ENCODE measurements at places on chromosomes 5 and 9.

DNA sequence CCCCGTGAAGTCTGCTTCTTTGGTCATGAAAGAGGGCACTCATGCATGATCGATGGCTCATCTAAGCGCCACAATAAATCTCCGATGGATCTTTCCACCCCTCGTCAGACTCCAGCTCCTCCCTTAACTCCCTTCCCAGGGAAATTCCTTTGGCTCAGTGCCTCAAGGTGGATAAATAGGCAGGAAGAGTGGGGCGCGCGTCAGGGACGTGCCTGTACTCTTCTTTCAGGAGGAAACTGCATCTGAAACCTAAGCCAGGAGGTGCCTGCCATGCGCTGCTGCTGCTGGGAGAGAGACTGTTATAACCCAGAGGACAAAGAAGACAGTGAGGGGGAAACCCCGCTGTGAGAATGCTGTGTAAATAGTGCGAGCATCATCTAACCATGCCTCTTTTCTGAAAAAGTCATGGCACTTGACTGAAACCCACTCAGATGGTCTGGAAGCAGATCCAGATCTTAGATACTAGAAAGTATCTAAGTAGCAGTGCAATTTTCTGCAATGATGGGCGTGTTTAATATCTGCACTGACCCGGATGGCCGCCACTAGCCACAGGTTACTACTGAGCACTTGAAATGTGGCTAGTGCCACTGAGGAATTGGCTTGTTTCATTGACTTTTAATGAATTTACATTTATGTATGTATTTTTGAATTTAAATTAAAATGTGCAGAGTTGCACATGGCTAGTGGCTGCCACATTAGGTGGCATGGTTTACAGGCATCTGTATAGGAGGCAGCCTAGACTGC, 120.3 kb upstream of the BASP1 start:
- DNase-seq: no peak

GRCh38 chr5:16135003-16135402, 44.6 kb downstream of the MARCHF11 start:
- no peak for DNase-seq

- no peak for DNase-seq
These were observed 67.4 kb downstream of the VCAN start for GRCh38 chr5:83538786-83539462.

DNA sequence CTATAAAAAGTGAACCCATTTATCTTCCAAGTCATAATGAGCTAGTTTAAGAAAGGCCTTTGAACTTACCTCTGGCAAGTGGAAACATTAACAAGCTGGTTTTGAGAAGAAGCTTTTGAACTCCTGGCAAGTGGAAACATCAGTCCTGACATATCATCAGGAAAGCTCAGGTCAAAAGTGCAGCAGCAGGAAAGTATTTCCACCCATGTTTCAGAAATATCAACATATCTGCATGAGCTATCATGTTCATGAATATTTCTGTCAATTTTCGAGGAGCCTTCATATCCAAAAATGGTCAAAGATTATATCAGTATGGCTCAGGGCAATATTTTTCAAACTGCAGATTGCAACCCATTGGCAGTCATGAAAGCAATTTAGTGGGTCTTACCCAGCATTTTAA, 133.9 kb downstream of the PLK2 start:
- no peak for DNase-seq

DNA sequence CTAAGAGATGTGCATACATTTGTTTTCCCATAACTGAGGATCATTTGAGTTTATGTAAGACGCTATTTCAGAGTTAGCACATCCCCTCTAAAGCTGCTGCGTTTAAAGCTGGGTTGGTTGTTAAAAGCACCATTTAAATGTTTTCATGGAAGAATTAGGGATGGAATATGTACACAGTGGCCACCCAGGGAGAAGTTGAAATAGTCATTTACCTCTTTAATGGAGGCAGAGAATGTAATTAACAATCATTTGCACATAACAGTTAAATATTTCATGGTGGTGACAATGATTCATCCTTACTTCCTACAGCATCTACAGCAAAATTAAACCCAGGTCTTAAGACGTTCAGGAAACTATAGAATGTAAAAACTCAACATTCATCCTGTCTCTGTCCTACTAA, 100.3 kb downstream of the KIF4B start:
- DNase-seq: no peak

DNA sequence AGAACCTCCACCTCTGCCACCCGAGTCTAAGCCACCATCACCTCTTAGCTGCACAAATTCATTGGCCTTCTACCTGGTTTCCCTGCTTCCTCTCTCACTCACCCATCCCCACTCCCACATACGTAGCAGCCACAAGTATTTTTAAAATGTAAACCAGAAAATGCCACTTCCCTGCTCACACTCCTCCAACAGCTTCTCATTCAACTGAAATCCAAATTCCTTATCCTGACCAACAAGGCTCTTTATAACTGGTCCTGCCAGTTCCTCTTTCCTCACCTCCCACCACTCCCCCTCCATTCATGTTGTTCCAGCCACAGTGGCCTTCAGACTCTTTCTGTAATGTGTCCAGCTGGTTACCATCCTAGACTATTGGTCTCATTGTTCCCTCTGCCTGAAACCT, 25.0 kb upstream of the PALM2AKAP2 start:
- no peak for DNase-seq

DNA sequence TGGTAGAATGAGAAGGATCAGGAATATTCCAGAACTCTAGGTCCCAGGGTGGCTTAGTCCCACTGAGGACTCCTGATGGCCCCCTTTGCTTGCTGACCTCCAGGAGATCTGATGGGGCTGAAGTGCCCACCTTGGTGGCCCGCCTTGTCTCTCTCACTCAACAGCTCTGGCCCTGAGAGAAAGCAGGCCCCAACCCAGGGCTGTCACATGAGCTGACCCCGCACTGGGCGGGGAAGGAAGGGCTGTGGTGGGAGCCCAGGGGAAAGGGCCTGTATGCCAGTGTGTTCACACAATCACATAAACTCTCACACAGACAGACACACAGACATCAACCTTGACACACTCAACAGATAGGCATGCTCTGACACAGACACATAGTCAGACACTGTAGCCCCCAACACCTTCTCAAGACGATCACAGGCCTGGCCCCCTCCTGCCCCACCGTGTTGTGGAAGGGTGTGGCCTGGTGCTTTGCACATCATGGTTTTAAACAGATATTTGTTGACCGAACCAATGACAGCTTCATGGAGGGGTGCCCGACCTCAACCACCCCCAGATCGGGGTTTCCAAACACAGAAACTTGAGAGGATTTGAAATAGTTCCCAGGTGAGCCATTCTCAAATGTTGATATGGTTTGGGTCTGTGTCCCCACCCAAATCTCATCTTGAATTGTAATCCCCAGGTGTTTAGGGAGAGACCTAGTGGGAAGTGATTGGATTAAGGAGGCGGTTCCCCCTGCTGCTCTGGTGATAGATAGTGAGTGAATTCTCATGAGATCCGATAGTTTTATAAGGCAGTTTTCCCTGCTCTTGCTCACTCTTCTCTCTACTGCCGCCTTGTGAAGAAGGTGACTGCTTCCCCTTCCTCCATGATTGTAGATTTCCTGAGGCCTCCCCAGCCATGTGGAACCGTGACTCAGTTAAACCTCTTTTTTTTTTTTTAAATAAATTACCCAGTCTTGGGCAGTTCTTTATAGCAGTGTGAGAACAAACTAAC, 48.5 kb upstream of the HAND1 start:
- DNase-seq: no peak

DNA sequence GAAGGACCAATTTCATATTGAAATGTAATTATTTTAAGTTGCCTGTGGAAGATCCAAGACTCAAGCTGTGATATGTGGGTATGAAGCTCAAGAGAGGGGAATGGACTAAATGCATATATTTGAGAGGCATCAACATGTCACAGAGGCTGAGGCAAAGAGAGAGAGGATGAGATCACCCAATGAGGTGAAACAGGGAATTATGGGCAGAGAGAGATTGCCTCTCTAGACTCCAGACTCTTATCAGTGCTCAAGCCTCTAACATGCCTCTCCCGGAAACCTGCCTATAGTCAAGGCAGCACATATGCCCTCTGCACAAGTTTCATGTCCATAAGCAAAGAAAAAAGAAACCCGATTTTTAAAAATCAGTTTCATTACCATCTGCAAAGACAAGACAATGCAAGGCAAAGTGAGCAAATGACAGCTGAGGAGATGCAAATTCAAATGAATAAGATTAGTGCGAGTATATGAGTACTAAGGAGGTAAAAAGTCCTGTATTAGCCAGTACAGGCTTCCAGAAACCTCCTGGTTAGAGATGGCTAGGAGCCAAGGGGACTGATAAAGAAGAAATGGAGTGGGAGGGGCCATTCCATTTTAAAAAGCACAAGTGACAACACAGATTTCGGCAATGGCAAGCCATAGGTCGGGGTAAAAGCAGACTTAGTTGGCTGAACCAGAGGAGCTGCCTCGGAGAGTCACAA, 9.4 kb downstream of the APTX start:
- no peak for DNase-seq

DNA sequence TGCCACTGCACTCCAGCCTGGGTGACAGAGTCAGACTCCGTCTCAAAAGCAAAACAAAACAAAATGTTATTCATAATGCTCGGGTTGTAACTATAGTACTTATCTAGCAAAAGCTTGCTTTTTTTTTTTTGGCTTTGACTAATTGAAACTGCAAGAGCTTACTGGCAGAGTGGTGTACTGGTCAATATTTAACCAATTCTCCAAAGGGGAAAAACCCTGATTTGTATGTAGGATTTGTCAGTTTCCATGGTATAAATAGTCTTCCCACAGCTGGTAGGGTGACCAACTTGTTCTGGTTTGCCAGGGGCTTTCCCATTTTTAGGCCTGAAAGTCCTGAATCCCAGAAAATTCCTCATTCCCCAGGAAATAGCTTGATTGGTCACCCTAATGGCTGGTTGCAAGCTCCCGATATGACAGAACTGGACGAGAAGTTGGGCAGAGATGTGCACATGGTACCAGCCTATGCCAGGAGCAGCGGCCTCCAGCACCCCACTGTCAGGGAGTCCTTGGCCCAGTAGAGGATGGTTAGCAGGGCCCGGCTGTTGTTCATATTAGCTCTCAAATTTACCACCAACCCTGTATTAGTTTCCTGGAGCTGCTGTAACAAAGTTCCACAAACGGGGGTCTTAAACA, 58.0 kb downstream of the FXN start:
- no peak for DNase-seq

- DNase-seq: no peak
These were observed 145.2 kb upstream of the ABCA1 start for GRCh38 chr9:105073147-105073546.

DNA sequence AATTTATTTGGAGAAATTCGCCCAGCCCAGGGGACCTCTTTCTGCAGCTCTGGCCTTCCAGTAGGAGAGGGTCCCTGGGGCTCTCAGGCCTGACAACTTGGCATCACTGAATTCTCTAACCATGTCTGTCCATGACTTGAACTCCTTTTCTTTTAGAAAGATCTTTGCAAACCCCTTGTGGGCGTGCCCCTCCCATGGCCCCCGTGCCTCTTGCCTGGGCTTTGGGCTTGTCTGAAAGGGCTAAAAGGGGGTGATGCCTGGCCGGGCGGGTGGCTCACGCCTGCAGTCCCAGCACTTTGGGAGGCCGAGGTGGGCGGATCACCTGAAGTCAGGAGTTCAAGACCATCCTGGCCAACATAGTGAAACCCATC, 3.2 kb upstream of the SQSTM1 start:
- no peak for DNase-seq

- DNase-seq: no peak
These were observed 17.4 kb downstream of the KIF24 start for GRCh38 chr9:34311499-34312185.
